LoVo (cell line): ENCODE measurements at places on chromosomes 3 and 15.
A peak's percentile ranks its signal among the peaks of the same experiment; 100 is the strongest.

GRCh38 chr3:119219069-119219468, 21.6 kb downstream of the B4GALT4 start:
- no peak for DNase-seq

DNA sequence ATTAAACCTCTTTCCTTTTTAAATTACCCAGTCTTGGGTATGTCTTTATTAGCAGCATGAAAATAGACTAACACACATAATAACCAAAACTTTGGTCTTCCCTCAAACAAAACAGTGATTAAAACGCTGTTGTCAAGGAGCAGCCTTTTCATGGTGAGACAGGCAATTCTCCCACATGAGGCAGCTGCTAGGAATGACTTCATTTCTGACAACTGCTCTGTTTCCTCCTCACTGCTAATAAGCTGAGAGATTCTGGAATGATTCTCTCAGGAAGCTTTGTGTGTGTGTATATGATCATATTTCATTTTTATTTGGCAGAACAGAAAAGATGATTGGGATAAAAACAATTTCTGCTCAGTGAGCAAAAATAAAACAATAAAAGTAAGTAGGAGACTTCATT, 580.6 kb upstream of the ADAMTS9 start:
- DNase-seq: no peak

DNA sequence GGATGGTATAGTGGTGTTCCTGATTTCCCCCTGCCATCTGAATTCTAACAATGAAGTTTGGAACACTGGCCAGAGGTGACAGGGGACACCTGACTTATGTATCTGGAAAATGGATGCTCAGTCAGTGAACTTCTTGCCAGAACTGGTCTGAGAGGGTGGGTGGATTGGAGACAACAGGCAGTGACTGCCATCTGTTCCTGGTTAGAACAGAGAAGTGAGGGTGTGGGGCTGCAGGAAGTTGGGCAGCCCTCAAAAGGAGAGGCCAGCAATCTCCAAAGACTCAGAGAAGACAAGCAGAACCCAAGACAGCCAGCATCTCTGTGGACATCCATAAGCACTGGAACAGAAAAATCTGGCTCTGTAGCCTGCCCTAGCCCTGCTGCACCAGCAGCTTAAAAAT, 50.5 kb downstream of the ANP32A start:
- no peak for DNase-seq

DNA sequence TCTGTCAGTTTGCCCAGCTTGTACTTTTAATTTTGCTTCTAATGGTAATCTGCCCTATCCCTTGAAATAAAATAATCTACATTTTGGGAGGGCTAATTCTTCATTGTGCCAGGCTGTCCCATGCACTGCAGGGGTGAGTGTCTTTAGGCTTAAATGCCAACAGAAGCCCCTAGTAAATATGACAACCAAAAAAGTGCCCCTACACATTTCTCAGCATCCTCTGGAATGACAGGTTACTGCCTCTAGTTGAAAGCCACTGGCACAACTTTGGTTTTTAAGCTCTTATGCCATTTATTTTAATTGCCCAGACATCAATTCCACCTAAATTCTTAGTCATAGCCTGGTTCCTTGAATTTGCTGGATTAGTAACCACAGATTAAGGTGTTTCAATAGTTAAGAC, 3.4 kb downstream of the EPM2AIP1 start:
- no peak for DNase-seq

GRCh38 chr3:156010829-156011228, 109.5 kb upstream of the KCNAB1 start:
- DNase-seq: peak; percentile 24

DNA sequence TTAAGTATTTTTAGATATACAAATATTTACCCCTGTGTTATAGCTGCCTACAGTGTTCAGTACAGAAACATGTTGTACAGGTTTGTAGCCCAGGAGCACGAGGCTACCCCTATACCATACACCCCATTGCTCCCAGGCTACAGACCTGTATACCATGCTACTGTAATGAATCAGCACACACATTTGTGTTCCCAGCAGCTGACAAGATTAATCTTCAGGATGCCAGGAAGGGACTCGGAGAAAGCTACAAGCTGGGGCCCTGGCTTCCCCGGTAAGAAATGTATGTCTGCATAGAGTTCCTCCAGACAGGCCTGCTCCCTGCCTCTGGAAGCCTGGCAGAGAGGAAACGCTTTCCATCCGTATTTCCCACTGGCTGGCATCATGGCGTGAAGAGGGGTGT, 136.5 kb downstream of the XXYLT1 start:
- no peak for DNase-seq

GRCh38 chr3:137062250-137062649, 104.5 kb downstream of the IL20RB start:
- no peak for DNase-seq

- DNase-seq: no peak
Observed at GRCh38 chr3:82796765-82797164, 1035.3 kb upstream of the GBE1 start.

DNA sequence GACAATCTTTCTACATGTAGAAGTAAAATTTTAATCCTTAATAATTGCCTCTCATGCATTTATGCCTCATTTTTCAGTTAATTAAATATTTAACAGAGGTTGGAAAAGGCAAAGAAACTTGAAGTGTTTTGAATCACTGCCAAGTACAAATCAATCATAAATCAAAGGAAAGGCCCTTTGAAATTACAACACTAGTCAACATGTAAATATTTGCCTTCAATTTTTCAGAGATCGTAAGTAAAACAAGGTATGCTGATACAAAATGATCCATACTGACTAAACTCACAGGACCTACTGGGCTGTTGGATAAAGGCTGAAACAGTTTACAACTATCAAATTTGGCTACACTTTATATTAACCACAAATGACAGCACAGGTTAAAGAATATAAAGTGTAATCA, 33.9 kb downstream of the ZBBX start:
- DNase-seq: no peak
